Jurkat, Clone E6-1 (cell line): ENCODE measurements at places on chromosomes 4 and X.

- DNase-seq, result no peak
These were observed 76.9 kb downstream of the SLC30A9 start for GRCh38 chr4:42067264-42067663.

GRCh38 chr4:168945291-168945690 lies 64.8 kb downstream of the CBR4 start:
- no peak for DNase-seq

DNA sequence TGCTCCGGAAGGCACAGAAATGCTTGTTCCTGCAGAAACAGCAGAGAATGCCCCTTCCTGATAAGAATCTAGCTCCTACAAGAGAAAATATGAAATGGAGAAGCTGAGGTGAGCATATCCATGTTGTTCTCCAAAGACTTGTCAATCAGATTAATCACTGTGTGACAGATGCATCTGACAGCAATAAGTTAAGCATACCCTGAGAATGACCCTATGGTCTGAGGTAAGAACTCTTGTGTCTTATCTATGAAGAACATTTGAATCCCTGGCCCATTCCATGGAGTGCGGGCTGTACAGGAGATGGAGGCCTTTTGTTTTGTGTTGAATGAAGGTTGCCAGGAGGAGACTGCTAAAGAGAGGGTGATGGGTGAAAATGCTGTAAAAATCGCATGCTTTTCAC lies 21.5 kb upstream of the ASB5 start:
- no peak for DNase-seq

DNA sequence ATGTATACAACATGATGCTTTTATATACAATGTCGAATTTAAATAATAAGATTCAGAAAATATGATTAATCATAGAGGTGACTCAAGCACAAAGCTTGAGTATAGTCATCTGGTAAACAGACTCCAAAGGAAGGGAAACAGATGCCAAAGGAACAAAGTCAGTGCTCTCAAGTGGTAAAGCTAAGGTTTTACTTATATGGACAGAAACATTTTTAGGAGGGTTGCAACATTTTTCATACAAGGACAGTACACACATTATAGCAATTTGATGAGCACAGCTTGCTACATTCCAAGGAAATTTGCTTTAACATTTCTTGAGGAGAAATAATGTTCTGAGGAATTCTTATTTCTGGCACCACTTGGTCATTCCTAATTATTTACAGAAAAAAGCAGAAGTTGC lies 333.4 kb upstream of the AADAT start:
- no peak for DNase-seq

GRCh38 chr4:125357675-125358074 lies 42.9 kb downstream of the FAT4 start:
- no peak for DNase-seq

DNA sequence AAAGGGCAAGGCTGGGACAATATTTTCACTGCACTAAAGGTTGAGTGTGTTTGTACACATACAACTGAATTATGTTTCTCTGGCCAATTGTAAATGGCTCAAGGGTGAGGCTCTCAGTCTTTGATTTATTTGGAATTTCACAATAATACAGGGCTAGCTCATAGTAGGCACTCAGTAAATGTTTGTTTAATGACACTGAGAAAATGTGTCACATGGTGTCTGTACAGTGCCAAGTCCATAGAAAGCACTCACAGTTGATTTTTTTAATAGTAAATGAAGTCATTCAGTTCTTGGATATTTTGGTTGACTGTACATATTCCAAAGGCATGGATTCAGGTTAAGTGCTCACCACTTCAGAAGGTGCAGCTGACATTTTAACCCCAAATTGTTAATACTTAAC lies 176.4 kb downstream of the IL1RAPL2 start:
- DNase-seq, result no peak

DNA sequence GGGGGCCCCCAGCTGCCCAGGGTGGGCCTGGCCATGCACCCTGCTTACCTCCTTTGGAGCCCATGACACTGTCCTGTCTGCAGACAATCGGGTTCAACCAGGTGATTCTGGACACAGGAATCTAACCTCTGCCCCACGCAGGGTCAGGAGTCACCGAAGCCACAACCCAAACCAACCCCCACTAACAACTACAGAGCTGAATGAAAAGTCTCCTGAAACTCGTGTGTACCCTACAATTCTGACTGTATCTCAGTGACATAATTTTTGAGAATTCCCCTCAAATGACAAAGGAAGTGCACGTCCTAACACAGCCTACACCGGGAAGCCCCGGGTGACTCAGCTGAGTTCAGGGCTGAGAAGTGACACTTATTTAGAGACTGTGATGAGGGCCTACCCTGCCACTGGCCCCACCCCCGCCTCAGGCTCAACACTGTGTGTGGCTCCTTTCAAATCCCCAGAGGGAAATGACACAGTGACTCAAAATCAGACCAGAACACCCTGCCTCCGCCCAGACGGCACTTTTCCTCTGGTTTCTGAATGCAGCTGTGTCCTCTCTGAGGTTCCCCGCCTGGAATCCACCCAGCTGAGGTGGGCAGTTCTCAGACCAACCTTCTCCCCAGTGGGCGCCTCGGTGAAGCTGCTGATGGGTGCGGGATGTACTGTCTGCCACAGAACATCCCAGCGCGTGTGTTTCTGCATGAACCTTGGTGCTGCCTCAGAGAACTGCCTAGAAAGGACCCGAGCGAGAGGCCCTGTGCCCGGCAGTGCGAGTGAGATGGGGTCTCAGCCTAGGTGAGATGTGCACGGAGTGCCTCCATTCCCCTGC lies 9.9 kb downstream of the TNIP2 start:
- no peak for DNase-seq

GRCh38 chr4:96102541-96103026 lies 262.7 kb downstream of the PDHA2 start:
- no peak for DNase-seq

DNA sequence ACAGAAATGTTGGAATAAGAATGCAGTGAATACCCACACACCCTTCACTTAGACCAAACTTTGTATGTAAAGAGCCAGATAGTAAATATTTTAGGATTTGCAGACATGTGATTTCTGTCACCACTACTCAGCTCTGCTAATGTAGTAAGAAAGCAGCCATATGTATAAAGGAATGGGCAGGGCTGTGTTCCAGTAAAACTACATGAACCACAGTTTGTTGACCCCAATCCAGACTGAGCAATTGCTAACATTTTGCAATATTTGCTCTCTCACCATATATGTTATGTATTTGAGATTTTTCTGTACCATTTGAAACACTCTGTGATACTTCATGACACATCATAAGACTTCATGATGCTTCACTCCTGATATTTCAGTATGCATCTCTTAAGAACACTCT lies 32.0 kb upstream of the TBC1D1 start:
- DNase-seq, result no peak

DNA sequence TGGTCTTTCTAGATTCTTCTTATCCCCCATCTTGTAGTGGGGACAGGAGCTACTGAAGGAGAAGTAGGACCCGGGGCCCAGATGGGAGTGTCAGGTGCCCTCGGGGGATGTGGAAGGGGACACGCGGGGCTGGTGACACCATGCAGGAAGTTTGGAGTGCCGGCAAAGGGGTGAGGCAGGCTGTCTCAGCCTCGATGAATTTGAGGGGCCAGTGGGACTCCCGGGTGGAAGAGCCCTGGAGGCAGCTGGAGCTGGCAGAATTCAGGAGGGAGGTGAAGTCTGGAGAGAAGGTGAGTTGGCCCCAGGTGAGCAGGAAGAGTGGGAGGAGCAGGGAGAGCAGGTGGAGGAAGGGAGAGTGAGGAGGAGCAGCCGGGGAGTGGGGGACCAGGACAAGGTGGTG lies 101.7 kb downstream of the CPZ start:
- no peak for DNase-seq

DNA sequence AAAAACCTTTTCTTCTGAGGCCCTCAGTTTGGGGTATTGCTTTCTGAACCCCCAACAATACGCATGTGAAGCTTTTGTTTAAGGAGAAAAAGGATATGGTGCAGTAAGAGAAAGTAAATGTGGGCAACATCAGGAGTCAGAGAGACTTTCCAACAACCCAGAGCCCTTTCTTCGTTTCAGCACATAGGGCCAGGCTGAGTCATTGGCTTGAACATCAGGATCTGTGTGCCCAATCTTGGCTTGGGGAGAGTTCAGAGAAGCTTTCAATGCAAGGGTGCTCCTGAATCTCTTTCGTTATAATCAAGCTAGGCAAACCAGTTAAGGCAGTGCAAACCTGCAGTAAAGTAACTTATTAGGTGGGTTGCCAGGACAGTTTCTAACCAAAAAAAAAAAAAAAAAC lies 191.2 kb downstream of the FRMPD4 start:
- no peak for DNase-seq

DNA sequence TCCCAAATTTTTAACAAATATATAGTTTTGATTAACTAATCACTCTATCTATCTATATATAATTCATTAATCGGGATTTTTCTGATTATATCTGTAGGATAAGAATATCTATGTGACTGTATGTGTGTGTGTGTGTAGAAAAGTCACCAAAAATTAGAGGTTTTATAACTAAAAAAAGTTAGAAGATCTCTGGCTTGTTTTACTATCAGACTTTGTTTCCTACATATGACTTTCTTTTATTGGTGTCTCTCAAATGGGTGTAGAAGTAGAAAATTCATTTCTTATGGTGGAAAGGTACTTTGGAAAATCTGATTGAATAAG lies 26.7 kb upstream of the TMPRSS11D start:
- DNase-seq, result no peak

DNA sequence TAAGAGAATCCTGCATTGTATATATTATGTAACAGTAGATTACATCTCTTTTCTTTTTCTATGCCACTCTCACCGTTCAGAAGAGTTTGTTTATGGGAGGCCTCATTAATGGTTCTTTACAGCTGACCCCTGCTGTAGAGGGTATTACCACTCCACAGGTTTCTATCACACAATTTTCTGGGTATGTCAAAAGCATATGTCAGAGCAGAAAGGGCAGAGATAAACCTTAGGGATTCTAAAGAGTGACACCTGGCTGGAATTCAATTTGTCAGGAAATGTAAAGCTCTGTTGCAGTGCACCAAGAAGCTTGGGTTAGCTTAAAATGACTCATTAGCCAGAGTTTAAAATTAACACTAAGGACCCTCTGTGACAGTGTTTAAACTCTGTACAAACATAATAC lies 658.7 kb downstream of the PCDH18 start:
- no peak for DNase-seq

GRCh38 chr4:83316459-83317165 lies 18.0 kb downstream of the HPSE start:
- DNase-seq, result no peak

DNA sequence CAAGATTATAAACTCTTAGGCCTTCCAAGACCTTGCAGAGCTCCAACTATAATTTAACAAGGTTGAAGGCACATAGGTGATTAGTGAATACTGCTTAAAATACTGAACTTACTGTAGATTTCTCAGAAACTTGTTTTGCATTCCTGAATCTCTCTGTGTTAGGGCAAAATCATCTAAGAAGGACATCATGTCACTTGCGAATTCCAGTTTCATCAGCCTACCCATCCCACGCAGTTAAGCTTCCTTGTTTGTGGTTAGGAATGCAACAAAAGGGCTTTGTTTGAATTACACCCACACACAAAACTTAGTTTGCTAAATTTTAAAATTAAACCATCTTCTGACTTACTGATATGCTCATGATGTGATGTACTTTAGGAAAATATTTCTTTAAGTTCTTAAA lies 174.0 kb downstream of the SOWAHB start:
- DNase-seq, result no peak

DNA sequence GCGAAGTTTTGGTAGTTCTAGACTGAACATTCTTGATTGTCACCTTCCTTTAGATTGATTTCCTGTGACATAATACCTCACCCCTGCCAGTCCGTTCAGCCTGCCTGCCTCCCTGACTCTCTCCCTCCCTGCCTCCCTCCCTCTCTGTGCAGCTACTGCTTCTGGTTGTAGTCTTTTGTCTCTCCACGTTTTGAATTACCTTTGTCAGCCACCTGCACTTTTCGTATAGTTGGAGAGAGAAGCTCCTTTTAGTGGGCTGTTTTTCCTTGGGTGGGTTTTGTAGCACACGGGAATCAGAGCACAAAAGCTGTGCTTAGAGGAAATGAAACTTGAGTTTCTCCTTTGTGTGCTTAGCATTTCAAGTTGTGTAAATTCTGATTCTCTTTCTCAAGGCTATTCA lies 32.6 kb upstream of the MSMO1 start:
- DNase-seq, result peak; percentile 15

DNA sequence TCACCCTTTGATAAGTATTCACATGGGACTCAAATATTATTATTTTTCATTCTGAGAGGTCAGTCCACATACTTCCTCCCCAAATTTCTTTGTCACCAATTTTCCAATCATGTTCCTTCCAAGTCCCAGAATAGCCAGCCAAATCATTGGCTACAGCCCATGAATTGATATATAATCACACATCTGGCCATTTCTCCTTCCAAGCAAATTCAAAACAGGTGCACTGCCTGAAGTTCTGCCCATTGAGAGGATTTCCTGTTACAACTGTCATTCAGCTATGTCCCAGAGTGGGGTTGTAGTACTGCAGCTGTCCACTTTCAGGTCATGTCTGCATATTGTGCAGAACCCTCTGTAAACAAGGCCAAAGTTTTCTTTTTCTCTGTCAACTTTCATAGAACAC lies 347.8 kb downstream of the GRID2 start:
- no peak for DNase-seq

- DNase-seq, result no peak
These were observed 642.4 kb downstream of the TRIML1 start for GRCh38 chr4:188781655-188782054.

DNA sequence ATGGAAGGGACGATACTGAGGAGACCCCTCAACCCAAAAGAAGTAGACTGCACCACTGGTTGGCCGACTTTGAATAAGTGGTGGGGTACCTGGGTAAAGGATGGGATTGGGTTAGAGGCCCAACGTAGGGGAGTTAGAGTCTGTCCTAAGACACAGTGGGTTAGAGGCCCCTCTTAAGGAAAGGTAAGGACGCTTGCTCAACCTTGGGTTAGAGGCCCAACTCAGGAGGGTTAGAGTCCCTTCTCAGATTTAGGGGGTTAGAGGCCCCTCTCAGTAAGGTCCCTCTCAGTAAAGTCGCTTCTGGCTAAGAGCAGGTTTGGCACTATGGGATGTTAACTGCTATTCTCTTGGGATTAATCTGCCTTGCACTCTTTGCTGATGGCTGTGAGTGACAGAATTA lies 81.3 kb downstream of the ACOX3 start:
- DNase-seq, result no peak

DNA sequence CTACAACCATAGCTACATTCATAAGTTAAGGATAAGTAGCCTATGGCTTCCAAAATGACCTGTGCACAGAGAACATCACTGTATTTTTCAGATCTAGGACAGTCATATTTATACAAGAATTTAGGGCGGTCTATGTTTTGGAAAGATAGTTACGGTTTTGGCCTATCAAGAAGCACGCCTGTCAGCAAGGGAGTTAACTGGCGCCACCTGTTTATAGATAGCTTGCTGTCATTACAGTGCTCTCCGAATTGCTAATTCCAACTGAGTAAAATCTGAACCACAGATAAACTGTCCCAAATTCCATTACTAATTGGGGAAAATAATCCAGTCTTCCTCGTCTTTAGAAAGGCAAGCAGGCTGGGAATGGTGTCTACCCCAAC lies 646 bp downstream of the ABCB7 start:
- no peak for DNase-seq

- DNase-seq, result no peak
These were observed 115.4 kb downstream of the PTTG2 start for GRCh38 chr4:38075370-38076152.
